ENCODE measurements at places on chromosomes 1 and 21. TPM values are rescaled to one million over a fixed set of nuclear protein-coding genes. Genes with fewer than 3 reads are reported as not detected.

Gene CDC7
- 7.9 TPM for total RNA-seq

Gene IQCC
- total RNA-seq = 1.3 TPM

Gene LAD1
- total RNA-seq = not detected

Gene PLEKHN1
- 0.30 TPM for total RNA-seq

Gene IFNGR2
- 49.1 TPM for total RNA-seq

Gene RER1
- 64.3 TPM for total RNA-seq

Gene ACOT11
- 3.6 TPM for total RNA-seq

Gene SSX2IP
- 3.9 TPM for total RNA-seq

Gene BNIPL
- 0.32 TPM for total RNA-seq

Gene CFAP410
- 3.5 TPM for total RNA-seq

Data from epithelial cell of umbilical artery (primary cell).